ENCODE measurements at places on chromosomes 12 and 14.

GRCh38 chr12:42893803-42894202 is 304.3 kb upstream of the PRICKLE1 start:
- no peak for DNase-seq

DNA sequence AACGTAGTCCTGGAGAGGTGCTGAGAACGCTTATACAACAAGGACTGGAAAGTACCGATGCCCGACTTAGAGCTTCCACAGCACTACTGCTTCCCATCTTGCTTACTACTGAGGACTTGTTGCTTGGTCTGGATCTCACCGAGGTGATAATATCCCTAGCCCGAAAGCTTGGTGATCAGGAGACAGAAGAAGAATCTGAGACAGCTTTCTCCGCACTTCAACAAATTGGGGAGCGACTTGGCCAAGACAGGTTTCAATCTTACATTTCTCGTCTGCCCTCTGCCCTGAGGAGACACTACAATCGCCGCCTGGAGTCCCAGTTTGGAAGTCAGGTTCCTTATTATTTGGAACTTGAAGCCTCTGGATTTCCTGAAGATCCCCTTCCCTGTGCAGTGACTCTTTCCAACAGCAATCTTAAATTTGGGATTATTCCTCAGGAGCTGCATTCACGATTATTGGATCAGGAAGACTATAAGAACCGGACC is 1.1 kb downstream of the TOGARAM1 start:
- DNase-seq: peak; percentile 61

DNA sequence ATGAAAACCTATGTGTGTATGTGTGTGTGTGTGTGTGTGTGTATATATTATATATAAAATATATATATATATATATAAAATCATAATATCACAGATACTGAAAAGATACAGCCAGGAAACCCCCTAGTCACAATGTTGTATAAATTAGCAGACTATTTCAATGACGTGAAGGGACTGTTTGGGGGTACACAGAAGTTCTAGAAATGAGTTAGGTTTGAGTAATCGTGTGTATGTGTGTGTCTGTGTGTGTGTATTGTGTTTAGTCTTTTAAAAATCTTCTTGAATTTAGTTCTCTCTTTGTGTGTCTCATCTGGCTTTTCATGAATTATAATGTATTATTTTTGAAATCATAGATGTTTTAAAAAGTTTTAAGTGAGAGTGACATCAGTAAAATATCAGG is 21.9 kb downstream of the ADAM21 start:
- DNase-seq: no peak

DNA sequence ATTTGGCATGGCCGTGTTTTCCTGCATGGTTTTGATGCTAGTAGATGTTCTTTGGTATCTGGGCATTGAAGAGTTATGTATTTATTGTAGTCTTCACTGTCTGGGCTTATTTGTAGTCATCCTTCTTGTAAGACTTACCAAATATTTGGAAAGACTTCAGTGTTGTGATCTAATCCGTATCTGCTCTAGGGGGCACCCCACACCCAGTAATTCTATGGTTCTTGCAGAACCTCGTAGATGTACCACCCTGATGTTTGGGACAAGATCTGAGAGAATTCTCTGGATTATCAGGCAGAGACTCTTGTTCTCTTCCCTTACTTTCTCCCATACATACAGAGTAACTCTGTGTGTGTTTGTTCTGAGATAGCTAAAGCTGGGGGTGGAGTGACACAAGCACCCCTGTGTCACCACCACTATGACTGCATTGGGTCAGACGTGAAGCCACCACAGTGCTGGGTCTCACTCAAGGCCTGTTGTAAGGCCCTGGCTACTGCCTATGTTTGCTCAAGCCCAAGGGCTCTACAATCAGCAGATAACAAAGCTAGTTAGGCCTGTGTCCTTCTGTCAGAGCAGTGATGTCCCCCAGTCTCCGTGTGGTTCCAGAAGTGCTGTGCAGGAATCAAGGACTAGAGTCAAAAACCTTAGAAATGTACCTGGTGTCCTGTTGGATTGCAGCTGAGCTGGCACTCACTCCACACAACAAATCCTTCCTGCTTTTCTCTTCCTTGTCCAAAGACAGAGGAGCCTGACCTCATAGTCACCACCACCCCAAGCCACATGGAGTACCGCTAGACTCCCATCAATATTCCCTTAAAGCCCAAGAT is 9.6 kb downstream of the RDH16 start:
- DNase-seq: peak; percentile 20

GRCh38 chr12:51953864-51954263 is 2.4 kb downstream of the ACVR1B start:
- no peak for DNase-seq

DNA sequence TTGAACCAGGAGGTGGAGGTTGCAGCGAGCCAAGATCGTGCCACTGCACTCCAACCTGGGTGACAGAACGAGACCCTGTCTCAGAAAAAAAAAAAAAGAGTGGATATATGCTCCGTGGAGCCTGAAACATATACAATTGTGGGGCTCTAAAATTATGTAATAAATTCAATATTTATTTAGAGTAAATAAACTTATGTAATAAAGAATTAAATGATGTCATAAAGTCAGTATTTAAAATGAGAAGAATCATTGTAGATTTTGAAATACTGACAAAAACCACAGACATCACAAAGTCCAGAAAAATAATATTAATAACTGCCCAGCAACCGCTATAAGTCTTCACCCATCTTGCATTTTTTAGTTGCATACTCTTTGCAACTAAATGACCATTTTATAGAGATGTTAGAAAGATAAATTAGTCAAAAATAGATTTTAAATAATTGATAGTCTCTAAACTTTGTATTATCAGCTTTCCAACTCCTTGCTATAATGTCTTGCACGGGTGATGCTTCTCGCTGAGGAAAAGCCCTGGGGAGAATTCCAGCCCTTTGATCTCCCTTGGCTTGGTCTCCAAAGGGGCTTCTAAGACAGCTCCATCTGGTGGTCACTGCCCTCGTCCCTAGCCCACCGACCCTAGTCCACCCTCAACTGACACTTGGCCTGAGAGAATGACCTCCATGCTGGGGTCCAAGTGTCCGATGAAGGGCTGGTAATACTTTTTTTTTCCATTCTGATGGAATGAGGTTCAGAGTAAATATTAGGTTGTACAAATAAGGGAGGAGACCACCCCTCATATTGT is 7.9 kb upstream of the TMBIM6 start:
- DNase-seq: no peak

DNA sequence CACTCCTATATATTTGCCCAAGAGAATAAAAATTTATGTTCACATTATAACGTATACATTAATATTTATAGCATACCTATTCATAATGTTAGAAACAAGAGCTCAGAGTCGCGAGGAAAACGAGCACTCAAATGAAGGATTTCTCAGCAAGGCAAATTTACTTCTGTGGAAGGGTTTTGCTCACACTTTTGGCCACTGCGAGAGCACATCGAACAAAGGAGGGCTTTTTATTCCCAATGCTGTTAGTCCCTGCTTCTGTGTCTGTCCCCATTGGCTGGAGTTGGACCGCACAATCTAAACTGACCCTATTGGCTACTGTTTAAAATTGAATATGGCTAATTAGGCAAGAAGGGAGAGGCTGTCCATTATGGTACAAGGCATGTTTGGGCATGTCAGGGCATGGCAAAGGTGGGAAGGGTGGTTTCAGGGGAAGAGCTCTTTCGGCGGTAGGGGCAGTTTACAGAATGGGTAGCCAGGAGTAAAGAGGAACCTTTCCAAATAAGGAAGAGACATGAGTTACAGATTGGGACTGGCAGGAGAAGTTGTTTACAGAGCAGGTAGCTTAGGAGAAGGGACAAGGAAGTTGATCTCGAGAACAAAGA is 702.9 kb downstream of the TRHDE start:
- DNase-seq: peak; percentile 34

DNA sequence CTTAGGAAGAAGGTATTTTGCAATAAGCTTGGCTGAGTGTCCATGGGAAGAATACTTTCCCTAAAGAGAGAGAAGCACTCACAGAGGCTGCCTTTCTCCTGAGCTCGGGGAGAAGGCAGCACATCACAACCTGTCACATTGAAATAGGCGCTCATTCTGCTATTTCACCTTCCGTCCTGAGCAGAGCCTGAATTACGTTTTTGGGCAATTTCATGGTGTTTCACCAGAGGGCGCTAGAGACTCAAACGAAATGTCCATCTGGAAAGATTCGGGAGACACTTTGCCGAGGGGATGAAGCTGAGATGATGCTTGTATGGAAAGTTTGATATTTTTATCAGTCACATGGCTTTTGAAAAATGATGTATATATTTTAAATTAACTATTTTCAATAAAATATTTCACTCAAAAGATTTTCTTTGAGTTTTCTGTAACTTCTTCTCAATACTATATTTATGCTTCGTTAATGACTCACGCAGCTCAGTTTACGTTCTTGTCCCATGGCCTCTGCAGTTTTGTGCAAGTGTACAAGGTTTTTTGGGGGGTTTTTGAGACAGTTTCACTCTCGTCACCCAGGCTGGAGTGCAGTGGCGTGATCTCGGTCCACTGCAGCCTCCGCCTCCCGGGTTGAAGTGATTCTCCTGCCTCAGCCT is 17.4 kb upstream of the B4GALNT3 start:
- peak; percentile 86 for DNase-seq

GRCh38 chr12:50618864-50619609 is 114.3 kb downstream of the DIP2B start:
- DNase-seq: peak; percentile 12

DNA sequence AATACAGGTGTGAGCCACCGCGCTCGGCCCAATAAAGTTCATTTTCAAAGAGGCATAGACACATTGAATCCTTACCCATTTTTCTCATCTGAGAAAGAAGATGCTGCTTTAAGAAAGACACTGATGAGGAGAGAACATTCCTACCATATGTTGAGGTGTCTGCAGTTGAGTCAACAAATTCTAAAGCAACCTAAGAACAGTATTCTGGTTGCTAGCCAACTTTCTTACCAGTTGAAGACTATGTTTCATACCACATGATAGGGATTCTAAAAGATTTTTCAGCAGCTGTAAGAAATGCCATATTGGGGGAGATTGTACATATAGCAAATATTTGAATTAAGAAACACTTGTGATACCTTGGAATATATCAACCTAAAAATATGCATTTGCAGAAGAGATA is 160.1 kb downstream of the SRGAP1 start:
- no peak for DNase-seq

DNA sequence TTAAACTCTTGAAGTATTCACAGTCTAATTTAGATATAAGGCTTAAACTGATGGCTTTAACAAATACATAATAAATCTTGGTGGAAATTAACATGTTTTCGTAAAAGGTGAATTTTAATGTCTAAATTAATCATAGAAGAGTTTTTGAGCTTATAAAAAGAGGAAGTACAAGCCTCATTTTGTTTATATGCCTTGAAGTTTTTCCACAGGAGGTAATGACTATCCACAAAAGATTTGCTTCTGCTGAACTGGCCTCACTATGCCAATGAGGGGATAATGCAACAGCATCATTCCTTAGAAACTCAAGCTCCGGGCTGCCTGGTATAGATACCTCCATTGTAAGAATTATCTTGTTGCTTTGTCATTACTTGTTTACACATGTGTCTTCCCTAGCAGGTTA is 175.6 kb downstream of the DUSP6 start:
- no peak for DNase-seq

DNA sequence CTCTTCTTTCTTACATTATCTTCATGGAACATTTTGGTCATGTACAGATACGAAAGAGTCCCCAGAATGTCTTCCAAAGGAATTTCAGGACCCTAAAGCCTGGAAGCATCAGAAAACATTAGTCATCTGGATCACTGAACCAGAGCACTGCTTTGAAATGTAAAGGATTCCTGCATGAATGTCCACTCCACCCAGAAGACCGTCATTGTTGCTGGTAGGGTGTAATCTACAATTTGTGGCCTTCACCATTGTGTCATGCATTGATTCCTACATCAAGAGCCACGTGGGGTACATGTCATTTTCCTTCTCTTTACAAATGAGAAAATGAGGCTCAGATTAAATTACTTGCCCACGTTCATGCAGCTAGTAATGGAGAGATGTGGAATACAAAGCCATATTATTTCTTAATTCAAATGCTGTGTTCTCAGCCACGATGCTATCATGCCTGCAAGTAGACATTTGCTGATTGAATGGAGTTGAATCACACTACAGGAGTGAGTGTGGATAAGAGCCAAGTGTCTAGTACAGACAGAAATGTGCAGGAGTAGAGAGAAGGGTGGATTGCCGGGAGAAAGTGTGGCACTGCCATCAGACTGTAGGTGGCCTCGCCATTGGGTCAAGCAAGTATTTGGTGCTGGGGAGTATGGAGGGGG is 231.2 kb downstream of the C12orf75 start:
- DNase-seq: no peak

- peak; percentile 65 for DNase-seq
Measured at GRCh38 chr12:101696251-101697196, 916 bp upstream of the CHPT1 start.

DNA sequence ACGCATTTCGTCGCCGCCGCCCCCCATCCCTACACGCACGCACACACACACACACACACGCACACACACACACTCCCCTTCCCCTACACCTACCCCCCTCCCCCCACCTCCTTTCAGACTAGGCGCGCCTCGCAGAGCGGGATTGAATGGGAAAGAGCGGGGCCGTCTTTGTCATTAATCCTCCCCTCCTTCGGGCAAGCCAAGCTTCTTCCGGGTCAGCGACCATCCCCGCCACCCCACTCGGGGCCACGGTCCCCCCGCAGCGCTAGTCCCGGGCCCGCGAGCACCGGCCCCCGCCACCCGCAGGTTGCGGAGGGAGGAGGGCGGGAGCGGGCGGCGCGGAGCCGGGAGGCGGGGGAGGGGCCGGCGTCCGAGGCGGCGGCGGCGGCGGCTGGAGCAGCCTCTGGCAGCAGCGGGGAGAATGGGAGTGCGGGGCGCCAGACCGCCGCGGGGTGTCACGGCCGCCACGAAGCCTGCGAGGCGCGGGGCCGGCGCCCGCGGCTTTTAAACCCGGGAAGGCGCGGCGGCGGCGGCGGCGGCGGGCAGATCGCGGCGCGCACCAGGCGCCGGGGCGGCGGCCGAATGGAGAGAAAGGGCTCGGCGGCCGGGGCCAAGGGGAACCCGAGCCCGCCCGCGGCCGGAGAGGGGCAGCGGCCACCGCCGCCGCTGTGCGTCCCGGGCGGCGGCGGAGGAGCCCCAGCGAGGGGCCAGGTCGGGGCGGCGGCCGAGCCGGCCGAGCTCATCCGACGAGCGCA is at the start of gene TTC9:
Gene TTC9, plus strand, starts transcription at position 369 of the 755 bp plus-strand sequence. Its CDS starts 214 bp downstream, at position 583.
- DNase-seq: peak; percentile 66

DNA sequence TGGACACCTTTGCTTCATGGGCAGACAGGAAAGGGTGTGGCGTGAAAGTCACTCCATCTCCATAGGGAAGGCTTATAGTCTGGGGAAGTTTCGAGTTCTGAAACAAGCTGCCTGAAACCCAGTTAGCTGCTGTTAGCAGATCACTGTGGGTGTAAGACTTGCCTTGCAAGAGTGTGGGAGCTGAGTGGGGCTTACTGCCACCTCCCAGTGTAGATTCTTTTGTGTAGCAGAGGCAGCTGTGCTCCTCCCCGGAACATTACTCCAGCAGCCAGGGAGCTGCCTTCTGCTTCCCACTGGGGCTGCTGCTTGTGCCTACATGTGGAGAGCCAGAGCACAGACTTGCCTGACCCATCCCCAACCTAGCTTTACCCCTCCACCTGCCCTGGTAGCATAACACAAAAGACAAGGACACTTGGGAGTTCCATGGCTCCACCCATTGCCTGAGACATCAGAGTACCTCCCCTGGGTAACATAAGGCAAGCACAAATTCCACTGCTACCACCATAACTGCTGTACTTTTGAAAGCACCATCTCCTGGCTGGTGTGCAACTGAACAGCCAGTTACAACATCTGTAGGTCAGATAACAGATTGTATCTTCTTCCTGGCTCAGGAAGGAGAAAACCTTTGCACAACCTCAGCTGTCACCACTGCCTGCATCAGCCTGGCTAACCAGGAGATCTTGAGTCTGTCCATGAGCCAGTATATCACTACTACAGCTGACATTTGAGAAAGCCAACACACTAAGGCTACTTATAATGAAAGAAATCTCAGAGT is 69.5 kb downstream of the ADAMTS20 start:
- DNase-seq: no peak

Measured in DMS53 (cell line).